ENCODE measurements at places on chromosomes 6 and 20. TPM values are rescaled to one million over a fixed set of nuclear protein-coding genes. Genes with fewer than 3 reads are reported as not detected.

Gene FOXC1
- 12.1 TPM for total RNA-seq

Gene RCAN2
- 0.34 TPM for total RNA-seq

Gene PPIL6
- total RNA-seq: 0.34 TPM

Gene OLIG3
- total RNA-seq: not detected

Gene TFB1M
- total RNA-seq: 11.9 TPM

Gene ENPP4
- total RNA-seq: 4.9 TPM

Gene CDKAL1
- 24.9 TPM for total RNA-seq

Gene TGM3
- total RNA-seq: not detected

Gene FNDC1
- not detected for total RNA-seq

Gene SNPH
- total RNA-seq: 6.3 TPM

Gene ARFGEF3
- total RNA-seq: 5.8 TPM

Gene MRPL14
- 48.1 TPM for total RNA-seq

Gene MCHR2
- total RNA-seq: not detected

Gene PRICKLE4
- total RNA-seq: 6.9 TPM

Gene FRK
- total RNA-seq: 0.05 TPM

Gene ELOVL2
- under 0.01 TPM for total RNA-seq

Gene BEND6
- 0.14 TPM for total RNA-seq

Gene FOXA2
- total RNA-seq: not detected

Gene AVP
- total RNA-seq: not detected

Gene IYD
- not detected for total RNA-seq

Gene HLA-DOB
- not detected for total RNA-seq

Gene PLG
- total RNA-seq: not detected

Gene SNAI1
- 1.5 TPM for total RNA-seq

Gene PREX1
- total RNA-seq: 63.9 TPM

Gene LY6G6F
- total RNA-seq: not detected

Gene SLC35D3
- not detected for total RNA-seq

Gene COL12A1
- total RNA-seq: 3.7 TPM

Gene LCA5
- 4.9 TPM for total RNA-seq

Gene PNPLA1
- total RNA-seq: not detected

Gene MPIG6B
- total RNA-seq: not detected

Gene DLK2
- 0.60 TPM for total RNA-seq

Gene CLVS2
- total RNA-seq: not detected

Gene IL17F
- not detected for total RNA-seq

Gene TCF15
- total RNA-seq: 2.7 TPM

Gene PRSS16
- total RNA-seq: not detected

Gene PRPH2
- total RNA-seq: 2.0 TPM
